ENCODE measurements at places on chromosomes 5 and 9. TPM values are rescaled to one million over a fixed set of nuclear protein-coding genes. Genes with fewer than 3 reads are reported as not detected.
A peak's percentile ranks its signal among the peaks of the same experiment; 100 is the strongest.

Gene COL23A1
- polyA plus RNA-seq: 6.2 TPM

- no peak for DNase-seq
Observed at GRCh38 chr5:41445937-41446563, 64.4 kb downstream of the PLCXD3 start.

Gene IL4
- 0.57 TPM for polyA plus RNA-seq

DNA sequence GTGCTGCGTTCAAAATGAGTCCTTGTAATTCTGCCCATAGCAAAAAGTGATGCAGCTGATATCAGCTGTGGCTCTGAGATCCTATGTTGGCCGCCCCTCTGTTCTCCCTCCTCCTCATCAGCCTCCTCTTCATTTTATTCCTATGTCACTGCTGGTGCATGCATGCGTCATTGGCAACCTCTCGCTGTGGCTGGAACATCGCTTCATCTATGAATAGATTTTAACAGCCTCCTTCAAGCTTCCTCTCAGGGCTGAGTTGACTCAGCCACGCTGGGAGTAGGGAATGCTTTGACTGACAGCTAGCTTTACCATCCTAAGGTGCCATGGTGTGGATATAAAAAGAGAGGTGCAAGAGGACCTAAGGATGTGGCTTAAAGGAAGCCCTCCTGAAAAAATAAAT lies 303.5 kb downstream of the PLK2 start:
- DNase-seq: no peak

Gene TPD52L3
- not detected for polyA plus RNA-seq

Gene CD14
- 5.6 TPM for polyA plus RNA-seq

Gene GALT
- 71.8 TPM for polyA plus RNA-seq

DNA sequence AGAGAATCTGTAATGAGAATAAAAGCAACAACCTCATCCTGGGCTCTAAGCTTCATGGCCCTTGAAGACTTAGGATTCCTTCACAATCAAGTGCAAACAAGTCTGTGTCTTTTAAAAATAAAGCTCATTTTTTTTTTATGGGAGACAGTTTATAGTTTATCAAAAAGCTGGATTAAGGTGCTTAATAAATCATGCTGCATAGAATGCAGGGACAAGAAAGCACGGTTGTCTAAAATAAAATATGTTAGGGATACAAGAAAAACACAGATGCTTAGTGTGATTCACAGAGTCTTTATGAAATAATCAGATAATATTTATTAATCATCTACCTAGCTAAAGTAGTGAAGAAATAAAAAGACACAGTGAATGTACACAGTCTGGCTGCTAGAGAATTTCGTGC lies 2045.9 kb upstream of the WWC1 start:
- no peak for DNase-seq

Gene ZNF483
- 3.9 TPM for polyA plus RNA-seq

DNA sequence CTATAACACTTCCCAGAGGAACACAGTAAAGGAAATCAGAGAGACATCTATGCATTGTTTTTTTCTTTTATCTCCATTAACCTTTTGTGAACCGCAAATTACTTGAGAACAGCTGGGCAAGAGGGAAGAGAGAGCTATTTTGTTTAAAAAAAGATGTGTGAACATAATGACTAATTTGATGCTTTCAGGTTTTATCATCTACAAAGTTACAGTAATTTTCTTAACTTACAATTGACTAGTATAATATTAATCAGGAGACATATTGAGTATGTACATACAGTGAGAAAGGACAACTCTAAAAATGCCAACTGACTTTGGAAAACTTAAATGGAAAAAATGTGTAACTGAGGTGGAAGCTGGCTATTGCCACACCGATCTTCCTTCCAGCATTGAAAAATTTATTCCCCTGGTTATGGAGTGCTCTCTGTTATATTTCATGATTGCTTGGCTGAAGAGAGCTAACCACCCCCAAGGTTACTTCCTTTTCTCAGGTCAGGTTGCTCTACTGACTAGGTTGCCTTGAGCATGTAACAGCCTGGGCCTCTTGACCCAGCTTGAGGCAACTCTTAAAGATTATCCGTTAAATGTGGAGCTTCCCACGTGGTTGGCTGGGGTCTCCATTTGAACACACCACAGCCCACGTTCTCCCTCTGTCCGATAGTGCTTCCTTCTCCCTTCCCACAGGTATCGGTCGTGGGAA lies 62.6 kb upstream of the C6 start:
- DNase-seq: no peak

DNA sequence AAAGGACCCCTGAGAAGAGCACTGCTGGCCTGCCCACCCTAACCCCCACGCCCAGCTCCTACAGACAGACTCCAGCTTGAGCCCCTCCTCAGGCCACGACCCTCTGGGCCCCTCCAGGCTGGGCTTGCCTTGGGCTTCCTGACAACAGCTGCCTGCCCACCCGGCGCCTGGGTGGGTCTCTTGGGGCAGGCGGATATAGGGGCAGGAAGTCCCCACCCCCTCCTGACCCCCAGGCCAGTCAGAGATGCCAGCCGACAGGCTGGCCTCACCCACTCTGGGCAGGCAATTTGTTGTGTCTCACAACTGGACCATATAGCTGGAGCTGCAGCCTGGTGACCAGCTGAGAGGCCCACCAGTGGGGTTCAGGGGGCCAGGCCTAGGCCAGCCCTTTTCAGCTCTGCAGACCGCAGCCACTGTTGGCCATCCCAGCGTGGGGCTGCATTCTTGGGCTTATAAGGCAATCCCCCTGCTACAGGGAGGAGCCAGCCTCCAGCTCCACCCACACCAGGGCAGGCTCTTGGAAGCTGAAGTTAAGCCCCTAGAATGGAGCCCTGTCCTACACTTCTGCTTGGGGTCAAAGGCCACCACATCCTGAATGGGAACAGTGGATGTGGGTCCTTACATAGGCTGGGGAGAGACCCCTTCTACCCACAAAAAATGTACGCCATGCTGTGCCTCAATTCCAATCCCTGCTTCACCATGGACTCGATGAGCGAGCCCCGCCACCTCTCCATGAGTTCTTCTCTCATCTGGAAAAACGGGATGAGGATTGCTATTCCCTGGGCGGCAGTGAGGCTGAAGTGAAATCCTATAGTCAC lies 2.0 kb downstream of the PDLIM7 start:
- DNase-seq: peak; percentile 81

DNA sequence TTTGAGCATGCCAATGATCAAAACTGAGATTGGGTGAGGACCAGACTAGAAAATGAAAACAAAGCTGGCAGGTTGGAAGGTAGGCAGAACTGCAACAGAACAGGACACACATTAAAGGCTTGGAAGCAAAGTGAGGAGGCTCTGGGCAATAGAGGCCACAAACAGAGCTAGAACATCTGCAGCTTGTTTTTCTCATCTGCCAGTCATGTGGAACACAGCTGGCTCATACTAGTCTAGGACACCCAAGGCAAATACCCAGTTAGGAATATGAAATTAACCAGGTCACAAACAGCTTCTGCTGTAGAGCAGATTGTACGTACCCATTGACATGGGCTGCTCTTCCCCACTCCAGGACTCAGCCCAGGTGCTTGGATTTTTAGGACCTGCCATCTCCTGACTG lies 61.7 kb downstream of the SPEF2 start:
- no peak for DNase-seq

- DNase-seq: no peak
Observed at GRCh38 chr9:75376680-75377254, 288.5 kb downstream of the OSTF1 start.

Gene CXCL14
- polyA plus RNA-seq: 23.0 TPM

DNA sequence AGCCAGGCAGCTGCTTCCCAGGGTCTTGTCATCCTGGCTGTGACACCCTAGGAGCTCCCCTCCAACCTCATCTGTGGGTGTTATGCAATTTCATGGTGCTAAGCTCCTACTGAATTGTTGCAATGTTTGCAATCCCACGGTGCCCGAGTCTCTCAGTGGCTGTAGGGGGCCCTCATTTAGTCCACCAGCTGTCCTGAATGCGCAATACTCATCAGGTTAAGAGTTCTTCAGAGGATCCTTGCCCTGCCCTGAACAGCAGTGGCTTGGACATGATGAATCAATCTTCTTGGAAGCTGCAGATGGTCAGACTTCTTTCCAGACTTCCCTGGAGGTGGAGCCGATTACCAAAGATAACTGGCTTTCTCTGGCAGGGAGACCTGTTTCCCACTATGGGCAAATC lies 584.1 kb downstream of the CCDC171 start:
- no peak for DNase-seq
